Sigmoid colon (tissue), 7 donors: ENCODE measurements at places on chromosomes 7 and 10. TPM values are rescaled to one million over a fixed set of nuclear protein-coding genes. Genes with fewer than 3 reads are reported as not detected.

- H3K4me1 ChIP-seq = peaks cover 27% of the 10 kb centered on the region
- no peak within 1 kb of the TSS for H3K27ac ChIP-seq
- no peaks in the 10 kb centered on the region for H3K36me3 ChIP-seq
- no peak for DNase-seq
- peaks cover 28% of the 10 kb centered on the region for H3K27me3 ChIP-seq
Measured at GRCh38 chr10:132186488-132187429, at the start of gene DPYSL4. TSS of gene DPYSL4 (plus strand) at chr10:132186948. CDS start at chr10:132187064, 116 bp downstream.

DNA sequence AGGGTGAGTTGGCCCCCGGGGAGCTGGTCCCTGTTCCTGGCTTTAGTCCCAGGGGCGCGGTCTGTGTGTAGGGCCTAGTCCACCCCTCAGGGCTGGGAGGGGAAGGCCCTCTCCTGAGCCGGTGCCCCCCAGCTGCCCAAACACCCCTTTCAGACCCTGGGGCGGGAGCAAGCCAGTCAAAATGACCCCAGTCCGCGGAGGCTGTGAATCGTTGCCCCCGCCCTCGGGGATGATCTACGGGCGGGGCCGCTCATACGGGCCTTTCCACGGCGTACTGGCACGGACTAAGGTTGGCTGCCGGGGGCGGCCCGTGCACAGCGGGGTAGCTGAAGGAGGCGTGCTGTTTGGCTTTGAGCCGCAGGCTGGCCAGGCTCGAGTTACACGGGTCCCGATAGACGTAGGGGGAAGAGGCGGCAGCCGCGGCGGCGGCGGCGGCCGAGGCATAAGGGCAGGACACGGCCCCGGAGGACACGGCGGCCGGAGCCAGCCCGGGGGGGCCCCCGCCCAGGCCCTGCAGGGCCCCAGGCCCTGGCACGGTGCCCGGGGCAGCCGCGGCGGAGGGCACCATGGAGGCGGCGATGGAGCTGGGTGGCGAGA lies 4.3 kb downstream of the ELOVL3 start:
- no peaks in the 10 kb centered on the region for H3K36me3 ChIP-seq
- no peak for DNase-seq
- H3K4me1 ChIP-seq = peaks cover 37% of the 10 kb centered on the region
- H3K27me3 ChIP-seq = peaks cover 47% of the 10 kb centered on the region

DNA sequence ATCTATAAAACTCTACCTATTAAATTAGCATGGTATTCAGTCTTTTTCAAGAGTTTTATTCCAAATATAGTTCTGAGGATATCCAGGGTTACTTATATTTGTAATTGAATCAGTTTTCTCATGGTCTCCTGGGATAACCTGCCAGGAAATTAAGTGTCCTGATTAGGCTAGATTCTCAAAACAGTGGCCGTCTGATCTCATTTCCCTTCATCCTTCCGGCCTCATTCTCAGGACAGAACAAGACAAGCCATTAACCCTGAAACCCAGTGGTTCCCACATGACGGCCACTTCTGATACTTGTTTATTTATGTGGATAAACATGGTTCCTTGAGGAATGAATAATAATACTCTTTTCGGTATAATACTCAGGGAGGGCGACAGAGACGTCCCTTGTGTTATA lies 417.6 kb upstream of the POT1 start:
- no peak overlapping the region for H3K27ac ChIP-seq
- H3K4me1 ChIP-seq = no peaks in the 10 kb centered on the region
- no peaks in the 10 kb centered on the region for H3K27me3 ChIP-seq
- H3K4me3 ChIP-seq = no peak overlapping the region

DNA sequence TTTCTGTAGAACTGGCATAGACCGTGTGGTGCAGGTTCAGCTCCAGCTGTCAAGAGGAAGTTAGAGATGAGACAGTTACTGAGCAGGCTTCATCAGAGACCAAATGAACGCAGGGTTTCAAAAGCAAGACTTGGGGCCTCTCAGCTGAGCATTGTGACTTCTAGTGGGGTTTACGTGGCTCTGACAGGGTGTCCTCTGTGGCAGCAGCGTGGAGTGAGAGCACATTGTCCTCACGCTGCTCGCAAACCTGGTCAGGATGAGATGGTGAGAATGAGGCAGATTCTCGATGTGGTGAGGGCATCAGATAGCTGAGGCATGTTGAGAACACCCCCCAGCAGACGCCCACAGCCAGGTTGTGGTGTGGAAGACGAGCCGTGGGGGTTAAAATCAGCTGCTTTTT lies 126.0 kb downstream of the DNAJB6 start:
- peaks cover 25% of the 10 kb centered on the region for H3K27me3 ChIP-seq
- no peaks in the 10 kb centered on the region for H3K36me3 ChIP-seq
- no peak overlapping the region for H3K4me3 ChIP-seq
- H3K27ac ChIP-seq = no peak overlapping the region
- DNase-seq = no peak

DNA sequence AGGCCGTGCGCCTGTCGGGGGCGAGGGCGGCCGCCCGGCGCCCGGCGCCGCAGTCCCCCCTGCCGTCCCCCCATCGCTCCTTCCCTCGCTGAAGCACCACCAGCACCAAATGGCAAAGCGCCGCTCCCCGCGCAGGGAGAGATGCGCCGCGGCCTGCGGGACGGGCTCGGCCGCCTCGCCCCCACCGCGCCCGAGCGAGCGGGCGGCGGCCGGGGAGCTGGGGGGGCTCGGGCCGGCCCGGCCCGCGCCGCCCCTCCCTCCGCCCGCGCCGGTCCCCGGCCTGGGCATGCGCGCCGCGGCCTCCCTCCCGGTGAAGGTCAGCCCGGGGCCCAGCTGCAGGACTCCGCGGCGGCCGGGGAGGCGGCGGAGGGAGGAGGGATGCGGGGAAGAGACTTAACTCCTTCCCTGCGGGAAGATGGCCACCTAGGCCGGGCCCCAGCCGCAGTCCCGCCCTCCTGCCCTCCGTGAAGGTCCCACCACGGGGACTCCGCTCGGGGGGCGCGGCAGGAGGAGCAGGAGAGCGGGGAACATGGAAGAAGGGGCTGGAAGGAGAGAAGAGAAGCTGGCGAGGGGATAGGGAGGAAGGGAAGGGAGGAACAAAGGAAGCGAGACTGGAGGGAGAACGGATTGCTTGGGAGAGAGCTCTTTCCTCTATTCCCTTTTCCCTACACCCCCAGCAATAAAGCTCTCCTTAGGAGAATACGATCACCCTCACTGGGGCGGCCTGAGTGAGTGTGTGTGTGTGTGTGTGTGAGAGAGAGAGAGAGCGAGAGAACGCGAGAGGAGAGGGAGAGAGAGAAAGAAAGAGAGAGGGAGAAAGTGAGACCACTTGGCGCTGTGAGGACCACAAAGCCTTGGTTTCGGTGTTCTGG lies 3.4 kb upstream of the SMARCD3 start:
- H3K27ac ChIP-seq = peak overlapping the region; percentile 94
- no peaks in the 10 kb centered on the region for H3K27me3 ChIP-seq
- H3K4me3 ChIP-seq = peak overlapping the region; percentile 65
- DNase-seq = peak; percentile 89
- H3K36me3 ChIP-seq = no peaks in the 10 kb centered on the region

DNA sequence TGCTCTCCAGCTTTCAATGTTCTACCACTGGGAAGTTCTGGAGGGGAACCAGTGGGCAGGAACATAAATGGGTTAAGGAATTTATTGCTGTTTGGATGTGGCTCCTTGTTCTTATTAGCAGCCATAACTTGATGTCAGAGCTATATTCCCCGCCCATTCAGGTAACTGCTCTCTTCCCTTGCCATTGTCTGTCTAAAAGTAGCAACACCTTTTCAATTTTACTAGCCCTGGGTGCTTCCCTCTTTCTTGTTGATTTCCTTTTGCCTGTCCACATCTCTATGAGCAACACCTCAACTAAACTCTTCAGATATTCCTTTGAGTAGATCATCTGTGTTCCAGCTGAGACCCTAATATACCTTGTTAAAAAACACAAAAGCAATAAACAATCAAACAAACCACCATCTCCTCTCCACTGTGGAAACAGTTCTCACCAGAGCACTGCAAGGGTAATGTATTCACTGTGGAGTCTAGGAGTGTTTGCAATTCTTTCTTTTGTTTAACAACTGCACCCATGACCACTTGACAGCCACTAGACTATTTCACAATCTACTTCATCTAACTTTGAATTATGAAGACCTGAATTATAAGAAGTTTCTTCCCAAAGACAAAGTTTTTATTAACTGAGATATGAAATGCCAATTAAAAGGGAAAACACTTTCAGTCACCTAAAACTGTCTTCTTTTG lies 436.7 kb downstream of the IPMK start:
- no peaks in the 10 kb centered on the region for H3K4me1 ChIP-seq
- H3K4me3 ChIP-seq = no peak overlapping the region
- DNase-seq = no peak
- H3K36me3 ChIP-seq = no peaks in the 10 kb centered on the region

DNA sequence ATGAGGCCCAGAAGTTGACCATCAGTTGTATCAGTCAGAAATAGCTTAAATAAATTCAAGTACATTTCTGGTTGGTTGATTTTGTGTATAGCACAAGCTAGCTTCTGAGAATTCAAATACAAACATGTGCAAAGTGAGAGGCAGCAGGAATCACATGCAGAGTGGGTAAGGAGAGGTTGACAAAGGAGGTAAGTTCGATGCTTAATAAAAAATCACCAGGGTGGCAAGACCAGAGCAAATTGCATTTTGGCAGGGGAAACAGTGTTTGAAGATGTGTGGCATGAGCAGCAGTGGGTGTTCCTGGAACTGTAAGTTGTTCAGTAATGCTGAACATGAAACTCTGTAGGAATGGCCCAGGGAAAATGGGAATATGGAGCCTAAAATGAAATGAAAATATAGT lies 52.6 kb downstream of the GNAI1 start:
- H3K27ac ChIP-seq = no peak overlapping the region
- H3K4me1 ChIP-seq = no peaks in the 10 kb centered on the region
- H3K27me3 ChIP-seq = no peaks in the 10 kb centered on the region
- H3K36me3 ChIP-seq = no peaks in the 10 kb centered on the region

GRCh38 chr7:32206488-32206887 lies 136.3 kb upstream of the PDE1C start:
- no peak for DNase-seq
- H3K4me1 ChIP-seq = no peaks in the 10 kb centered on the region
- no peak overlapping the region for H3K4me3 ChIP-seq
- no peak overlapping the region for H3K27ac ChIP-seq
- H3K27me3 ChIP-seq = no peaks in the 10 kb centered on the region

The ANKRD2 gene
- total RNA-seq = not detected
